ENCODE measurements at places on chromosomes 5 and 9.

- no peak for DNase-seq
Observed at GRCh38 chr9:109290385-109290784, 30.5 kb downstream of the EPB41L4B start.

GRCh38 chr5:83914662-83915418 is 194.2 kb upstream of the HAPLN1 start:
- no peak for DNase-seq

GRCh38 chr9:96782235-96782634 is 4.3 kb upstream of the ZNF510 start:
- no peak for DNase-seq

DNA sequence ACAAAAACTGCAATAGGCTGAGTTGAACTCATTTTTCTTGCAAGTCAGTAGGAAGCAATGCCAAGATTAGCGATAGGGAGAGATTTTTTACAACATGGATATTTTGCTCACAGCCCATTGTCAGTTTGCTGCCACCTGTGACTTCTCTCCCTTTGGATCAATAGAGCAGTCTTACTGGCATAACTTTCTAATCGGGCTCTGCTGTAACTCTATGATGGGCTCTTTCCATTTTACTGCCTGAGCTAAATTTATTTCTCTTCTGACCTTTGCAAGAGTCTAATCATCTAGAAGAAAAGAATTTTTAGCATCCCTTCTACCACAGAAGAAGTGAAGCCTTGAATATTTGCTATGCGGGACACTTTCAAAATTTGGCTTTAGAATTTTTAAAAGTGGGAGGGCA is 53.6 kb upstream of the SGCD start:
- DNase-seq: no peak

DNA sequence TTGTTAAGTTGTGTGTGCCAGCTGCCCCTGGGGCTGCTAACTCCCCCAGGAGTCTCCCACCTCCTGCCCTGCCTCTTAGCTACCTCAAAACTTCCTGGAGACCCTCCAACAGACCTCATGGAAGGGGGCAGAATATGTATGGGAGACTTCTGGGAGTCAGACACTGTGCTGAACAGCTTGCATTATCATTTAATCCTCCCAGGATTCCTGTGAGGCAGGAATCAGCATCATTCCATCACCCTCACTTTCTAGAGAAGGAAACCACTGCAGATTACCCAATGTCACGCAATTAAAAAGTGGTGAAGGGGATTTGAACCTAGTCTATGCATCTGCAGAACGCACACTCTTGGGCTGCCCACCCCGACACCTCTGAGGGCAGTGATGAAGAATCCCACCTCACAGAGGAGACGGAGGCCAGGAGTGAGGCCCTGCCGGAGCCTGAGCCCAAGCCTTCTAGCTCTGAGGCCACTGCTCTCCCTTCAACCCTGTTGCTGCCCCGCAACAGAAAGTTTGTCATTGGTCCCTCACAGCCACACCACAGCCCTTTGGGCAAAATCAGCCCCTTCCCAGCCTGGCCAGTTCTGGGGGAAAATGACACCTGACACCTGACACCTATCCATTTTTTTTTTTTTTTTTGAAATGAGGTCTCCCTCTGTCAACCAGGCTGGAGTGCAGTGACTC is 30.3 kb upstream of the IL17B start:
- no peak for DNase-seq
